AG04450 (cell line): ENCODE measurements at places on chromosomes 2 and 18. TPM values are rescaled to one million over a fixed set of nuclear protein-coding genes. Genes with fewer than 3 reads are reported as not detected.

The SLC20A1 gene
- 71.8 and 74.8 TPM in 2 replicates for polyA plus RNA-seq

The CCDC142 gene
- polyA plus RNA-seq: 4.5 and 4.6 TPM in 2 replicates

The PROM2 gene
- 0.10 and 0.12 TPM in 2 replicates for polyA plus RNA-seq

The AKAIN1 gene
- polyA plus RNA-seq: not detected in 2 replicates

The KCNS3 gene
- polyA plus RNA-seq: 0.32 and 0.46 TPM in 2 replicates
